Pancreas (tissue), 10 donors: ENCODE measurements at places on chromosomes 2 and 18.

- no peak for DNase-seq
These were observed 156.3 kb upstream of the CCDC68 start for GRCh38 chr18:55115606-55116005.

DNA sequence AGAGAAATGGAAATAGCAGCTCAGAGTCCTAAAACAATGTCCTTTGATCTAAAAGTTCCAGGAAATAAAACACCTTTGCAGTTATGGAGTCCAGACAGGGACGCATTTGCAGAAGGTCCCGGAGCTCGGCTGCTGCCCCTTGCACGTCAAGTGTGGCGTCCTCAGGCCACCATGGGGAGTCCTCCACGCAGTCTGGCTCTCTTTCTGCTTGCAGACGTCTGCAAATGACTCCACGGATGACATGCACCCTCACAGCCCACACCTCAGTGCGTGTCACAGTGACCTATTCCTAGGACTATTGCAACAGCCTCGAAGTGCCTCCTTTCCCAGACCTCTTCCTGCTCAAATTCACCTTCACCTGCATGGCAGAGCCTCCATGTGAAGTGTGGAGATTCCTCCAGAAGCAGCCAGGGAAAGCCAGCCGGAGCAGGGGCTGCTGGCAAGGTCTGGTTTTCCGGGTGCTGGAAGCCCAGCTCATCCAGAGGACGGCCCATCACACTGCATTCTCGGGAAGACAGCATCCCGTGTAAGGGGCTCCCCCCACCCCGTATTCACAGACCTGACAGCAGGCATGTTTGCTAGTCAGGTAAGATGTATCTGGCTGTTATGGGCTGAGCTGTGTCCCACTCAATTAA is 137.7 kb downstream of the ASB1 start:
- no peak for DNase-seq

GRCh38 chr2:43221124-43221762 is 5.2 kb downstream of the ZFP36L2 start:
- no peak for DNase-seq

GRCh38 chr18:37553633-37554398 is 11.8 kb downstream of the CELF4 start:
- DNase-seq: no peak

- DNase-seq: no peak
These were observed 718.7 kb upstream of the GCFC2 start for GRCh38 chr2:76429374-76429773.

DNA sequence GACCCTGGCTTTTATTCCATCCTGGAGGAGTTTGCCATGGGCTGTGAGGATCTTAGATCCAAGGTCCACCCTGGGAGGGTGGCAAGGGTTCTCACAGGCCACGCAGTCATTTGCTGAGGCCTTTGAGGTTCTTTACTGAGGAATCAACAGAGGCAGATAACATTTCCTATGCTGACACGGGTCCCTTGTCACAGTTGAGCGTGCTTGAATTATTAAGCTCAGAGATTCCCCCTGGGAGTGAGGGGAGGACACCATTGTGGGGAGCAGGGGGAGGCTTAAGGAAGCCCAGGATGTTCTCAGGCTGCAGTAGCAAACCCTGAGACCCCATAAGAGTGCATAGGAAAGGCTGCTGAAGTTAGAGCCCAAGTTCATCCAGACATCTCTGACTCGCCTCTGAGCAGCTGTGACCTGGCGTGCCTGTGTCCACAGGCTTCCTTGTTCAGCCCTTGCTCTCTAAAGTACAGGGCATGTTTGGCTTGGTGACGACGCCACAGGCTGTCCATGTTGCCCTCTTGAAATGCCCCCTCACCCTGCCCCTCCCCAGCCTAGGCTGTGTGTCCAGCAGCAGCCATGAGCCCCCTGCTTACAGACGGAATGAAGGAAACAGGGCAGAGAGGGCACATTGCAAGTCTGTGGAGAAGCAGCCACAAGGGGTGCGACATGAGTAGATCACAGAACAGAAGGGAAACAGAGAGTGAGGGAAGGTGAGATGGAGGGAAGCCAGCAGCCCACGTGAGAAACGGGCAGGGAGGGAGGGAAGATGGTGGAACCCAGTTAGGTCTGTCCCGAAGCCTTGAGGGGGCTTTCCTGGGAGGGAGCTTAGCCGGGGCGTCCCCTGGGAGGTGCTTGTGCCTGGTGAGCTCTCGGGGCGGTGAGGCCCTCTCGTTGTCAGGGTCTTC is 34.0 kb downstream of the NAPG start:
- DNase-seq: no peak

GRCh38 chr2:134141598-134142340 is 112.1 kb upstream of the MGAT5 start:
- DNase-seq: no peak

GRCh38 chr2:176128982-176129796 is at the start of gene HOXD8:
HOXD8 (plus strand) TSS chr2:176129705; CDS start chr2:176130367, 662 bp downstream.
- peak; percentile 62 for DNase-seq

- DNase-seq: no peak
These were observed 43.5 kb downstream of the TFCP2L1 start for GRCh38 chr2:121241466-121241865.

DNA sequence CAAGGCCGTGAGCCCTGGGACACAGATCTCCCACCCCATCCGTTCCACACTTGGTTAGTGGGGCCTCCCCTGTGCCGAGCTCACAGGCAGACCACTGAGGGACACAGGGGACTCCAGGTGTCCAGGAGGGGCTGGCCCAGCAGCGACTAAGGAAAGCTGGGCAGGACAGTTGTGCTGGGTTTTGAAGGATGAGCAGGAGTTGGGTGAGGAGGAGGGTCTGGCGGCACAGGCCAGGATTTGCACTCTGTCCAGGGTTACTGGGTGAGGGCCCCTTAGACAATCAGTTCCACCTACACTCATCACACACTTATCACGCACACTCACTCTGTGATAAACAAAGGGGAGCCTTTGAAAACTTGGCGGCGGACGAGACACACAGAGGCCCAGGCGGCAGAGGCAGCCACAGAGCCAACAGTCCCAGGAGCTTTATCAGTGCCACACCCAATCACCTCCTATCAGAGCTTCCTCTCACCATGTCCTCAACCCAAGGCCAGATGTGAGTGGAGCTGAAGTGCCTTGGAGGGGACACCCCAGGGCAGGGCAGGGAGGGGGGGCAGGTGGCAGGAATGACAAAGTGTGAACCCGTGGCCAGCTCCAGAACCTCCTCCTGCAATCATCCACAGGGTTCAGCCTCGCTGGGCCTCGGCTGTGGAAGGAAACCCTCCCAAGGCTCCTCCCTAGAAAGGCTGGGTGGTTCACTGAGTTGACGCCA is 26.6 kb downstream of the BIN1 start:
- DNase-seq: no peak

DNA sequence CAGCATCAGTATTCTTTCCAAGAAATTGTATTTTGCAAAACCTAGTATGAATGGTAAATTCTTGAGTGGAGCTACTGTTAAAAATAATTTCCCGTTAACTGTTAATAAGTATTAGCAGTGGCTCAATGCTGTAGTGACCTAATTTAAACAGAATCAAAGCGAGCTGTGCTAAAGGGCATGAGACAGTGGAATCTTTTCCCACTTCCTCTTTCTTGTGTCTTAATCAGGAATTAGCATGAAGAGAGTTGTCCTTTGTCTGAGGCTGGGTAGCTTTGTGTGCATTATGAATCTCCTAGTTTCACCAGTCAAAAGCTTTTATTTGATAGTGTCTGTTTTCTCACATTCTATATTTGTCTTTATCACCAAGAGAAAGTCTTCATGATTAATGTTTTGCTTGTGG is 298.8 kb upstream of the GCFC2 start:
- no peak for DNase-seq

GRCh38 chr2:160928854-160929301 is 231.3 kb upstream of the TANK start:
- DNase-seq: no peak

DNA sequence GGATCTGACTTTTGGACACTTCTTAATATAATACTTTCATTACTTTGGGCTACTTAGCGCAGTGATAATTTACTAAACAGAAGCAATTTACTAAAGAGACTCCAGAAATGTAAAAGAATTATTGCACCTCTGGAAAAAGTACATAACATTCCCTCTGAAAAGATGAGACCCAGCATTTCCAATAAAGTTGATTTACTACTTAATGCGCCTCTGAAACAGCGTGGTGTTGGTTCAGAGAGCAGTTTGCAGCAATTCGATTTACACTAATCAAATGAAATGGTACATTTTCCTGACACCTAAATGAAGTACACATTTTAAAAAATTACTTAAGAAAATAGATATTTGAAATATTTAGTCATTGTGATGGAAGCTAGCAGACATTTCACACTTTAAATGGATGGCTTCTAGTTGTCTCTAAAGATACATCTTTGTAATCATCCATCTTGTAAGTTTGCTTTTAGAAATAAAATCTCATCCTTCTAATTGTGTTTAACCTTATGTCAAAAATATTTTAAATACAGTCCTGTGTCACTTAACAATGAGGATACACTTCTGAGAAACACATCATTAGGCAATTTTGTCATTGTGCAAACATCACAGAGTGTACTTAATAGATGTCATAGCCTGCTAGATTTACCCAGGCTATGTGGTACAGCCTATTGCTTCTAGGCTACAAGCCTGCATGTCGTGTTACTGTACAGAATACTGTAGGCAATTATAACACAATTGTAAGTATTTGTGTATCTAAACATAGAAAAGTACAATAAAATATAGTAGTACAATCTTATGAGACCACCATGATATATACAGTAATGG is 284.6 kb upstream of the UBE2E3 start:
- no peak for DNase-seq

GRCh38 chr2:240781471-240782220 is 38.4 kb downstream of the KIF1A start:
- peak; percentile 56 for DNase-seq

- DNase-seq: no peak
These were observed 278.0 kb downstream of the KCNS3 start for GRCh38 chr2:18156421-18156820.

- DNase-seq: no peak
These were observed 770 bp downstream of the NBAS start for GRCh38 chr2:15560140-15560987.

- DNase-seq: no peak
These were observed 369.8 kb upstream of the CDH7 start for GRCh38 chr18:65380986-65381385.

GRCh38 chr2:201923436-201924328 is 110.0 kb upstream of the FZD7 start:
- DNase-seq: no peak

GRCh38 chr2:109516445-109517117 is 97.2 kb downstream of the SEPTIN10 start:
- DNase-seq: peak; percentile 33

GRCh38 chr2:178194600-178195389 is 483 bp downstream of the OSBPL6 start:
- peak; percentile 77 for DNase-seq

DNA sequence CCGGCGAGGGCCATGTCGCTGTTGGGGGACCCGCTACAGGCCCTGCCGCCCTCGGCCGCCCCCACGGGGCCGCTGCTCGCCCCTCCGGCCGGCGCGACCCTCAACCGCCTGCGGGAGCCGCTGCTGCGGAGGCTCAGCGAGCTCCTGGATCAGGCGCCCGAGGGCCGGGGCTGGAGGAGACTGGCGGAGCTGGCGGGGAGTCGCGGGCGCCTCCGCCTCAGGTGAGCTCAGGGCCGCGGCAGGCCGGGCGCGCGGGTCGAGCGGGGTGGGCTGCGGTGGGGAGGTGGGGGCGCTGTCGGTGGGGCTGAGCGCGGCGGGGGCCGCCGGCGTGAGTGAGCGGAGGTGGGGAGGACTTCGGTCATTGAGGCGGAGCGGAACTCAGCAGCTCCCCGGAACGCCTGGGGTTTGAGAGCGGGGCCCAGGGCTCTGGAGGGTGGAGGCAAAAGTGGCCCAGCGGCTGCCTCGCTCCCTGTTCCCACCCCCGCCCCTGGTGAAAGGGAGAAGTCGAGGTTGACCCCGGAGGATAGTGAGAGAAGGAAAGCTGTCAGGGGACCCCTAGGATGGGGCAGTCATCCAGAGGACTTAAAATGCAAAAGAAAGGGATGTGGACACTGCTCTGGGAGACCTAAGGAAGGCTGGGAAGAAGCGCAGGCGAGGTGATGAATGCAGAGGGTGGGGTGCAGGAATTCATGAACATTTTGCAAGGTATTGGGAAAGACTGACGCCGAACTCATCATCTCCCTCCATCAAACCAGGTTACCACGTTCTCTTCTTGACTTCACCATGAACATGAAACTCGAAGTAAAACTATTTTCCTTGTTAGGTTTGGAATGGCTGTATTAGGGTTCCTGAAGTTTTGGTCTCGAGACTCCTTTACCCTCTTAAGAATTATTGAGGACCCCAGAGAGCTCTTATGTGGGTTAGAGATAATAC is 633 bp downstream of the MALT1 start:
- peak; percentile 87 for DNase-seq

DNA sequence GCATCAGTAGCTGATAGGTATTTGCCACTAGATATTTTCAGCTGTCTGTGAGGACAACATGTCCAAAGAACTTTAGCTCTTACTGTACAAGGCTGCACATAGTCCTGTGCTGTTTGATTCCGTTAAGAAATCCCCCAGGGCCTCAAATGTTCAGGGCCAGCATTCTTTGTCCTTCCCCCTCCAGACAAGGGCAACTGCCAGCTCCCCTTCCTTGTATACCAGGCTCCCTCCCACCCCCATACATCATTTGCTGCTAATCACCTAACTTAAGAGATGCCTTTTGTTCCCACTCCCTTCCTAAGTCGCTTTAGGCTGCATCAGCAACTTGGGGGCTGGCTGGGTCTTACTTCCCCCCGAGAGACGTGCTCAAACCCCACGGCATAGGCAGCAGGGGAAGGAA is 138.7 kb downstream of the CDH20 start:
- no peak for DNase-seq

DNA sequence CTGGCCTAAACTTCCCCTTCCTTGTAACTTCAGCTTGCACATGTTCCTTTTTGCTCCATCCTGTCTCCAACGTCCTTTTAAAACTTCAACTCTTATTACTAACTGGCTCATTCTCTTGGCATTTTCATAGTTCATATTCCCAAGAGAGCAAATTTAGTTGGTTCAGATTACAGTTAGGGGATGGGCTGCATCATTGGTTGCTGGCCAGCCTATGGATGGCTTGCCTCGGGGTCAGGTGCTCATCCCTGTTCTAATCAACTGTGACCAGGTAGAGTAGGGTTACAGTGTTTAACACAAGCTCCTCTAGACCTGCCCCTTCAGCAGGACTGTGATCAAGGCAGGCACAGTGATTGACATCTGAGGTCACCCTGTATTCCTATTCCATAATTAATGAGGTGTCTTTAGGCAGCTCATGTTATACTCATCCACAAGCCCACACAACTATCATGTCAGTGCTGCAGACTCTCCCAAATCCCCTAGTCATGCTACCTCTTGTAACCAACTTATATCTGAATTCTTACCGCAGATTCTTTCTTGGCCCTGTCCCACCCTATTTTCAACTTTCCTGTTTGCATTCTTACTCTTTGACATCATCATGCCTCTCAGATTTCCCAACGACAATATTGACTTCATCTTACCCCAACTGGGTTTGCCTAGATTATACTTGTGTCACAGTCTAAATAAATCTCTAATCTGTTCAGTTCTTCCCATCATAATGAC is 293.3 kb downstream of the MTX2 start:
- no peak for DNase-seq

DNA sequence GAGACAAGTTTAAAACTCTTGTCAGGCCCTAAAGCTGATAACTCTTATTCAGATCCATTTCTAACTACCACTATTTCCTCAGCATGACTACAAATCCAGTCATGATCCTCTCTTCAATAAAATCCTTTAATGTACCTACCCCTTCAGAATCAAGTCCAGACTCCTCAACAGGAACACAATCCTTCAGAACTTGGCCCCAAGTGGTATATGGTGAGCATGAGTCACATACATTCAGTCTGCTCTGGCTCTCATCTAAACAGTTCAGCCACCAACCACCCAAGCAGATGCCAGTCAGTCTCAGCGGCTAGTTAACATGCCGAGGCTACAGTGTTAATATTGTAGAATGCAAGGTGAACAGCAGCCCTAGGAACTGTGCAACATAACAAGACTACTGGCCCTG is 9.7 kb downstream of the LMAN2L start:
- no peak for DNase-seq
